ENCODE measurements at places on chromosomes 2 and 18. TPM values are rescaled to one million over a fixed set of nuclear protein-coding genes. Genes with fewer than 3 reads are reported as not detected.

GRCh38 chr18:25298853-25299274 is 53.1 kb downstream of the ZNF521 start:
- no peak overlapping the region for H3K27ac ChIP-seq
- H3K36me3 ChIP-seq, result no peaks in the 10 kb centered on the region
- H3K4me3 ChIP-seq, result no peak overlapping the region
- H3K27me3 ChIP-seq, result no peaks in the 10 kb centered on the region
- no peaks in the 10 kb centered on the region for H3K4me1 ChIP-seq

DNA sequence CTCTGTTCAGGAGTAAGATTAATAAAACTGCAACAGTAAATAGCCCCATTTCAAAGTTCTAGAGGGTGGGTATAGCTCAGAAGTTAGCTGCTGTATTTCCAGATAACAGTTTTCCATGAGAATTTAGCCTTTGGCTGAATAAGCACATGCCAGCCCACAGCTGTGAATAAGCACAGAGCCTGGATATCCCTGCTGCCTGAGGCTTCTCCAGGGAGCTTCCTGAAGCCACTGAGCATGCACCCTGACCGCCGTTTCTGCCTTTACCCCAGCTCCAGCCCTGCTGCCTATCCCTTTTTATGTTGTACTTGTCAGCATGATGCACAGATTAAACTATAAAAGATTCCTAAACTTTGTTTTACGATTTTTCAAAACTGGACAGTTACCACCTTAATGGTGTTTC is 85.3 kb downstream of the FEZ2 start:
- peaks cover 26% of the 10 kb centered on the region for H3K4me1 ChIP-seq
- H3K4me3 ChIP-seq, result peak overlapping the region; percentile 65
- no peaks in the 10 kb centered on the region for H3K36me3 ChIP-seq
- peaks cover 10% of the 10 kb centered on the region for H3K27me3 ChIP-seq
- H3K27ac ChIP-seq, result peak overlapping the region; percentile 84
- DNase-seq, result peak; percentile 51

DNA sequence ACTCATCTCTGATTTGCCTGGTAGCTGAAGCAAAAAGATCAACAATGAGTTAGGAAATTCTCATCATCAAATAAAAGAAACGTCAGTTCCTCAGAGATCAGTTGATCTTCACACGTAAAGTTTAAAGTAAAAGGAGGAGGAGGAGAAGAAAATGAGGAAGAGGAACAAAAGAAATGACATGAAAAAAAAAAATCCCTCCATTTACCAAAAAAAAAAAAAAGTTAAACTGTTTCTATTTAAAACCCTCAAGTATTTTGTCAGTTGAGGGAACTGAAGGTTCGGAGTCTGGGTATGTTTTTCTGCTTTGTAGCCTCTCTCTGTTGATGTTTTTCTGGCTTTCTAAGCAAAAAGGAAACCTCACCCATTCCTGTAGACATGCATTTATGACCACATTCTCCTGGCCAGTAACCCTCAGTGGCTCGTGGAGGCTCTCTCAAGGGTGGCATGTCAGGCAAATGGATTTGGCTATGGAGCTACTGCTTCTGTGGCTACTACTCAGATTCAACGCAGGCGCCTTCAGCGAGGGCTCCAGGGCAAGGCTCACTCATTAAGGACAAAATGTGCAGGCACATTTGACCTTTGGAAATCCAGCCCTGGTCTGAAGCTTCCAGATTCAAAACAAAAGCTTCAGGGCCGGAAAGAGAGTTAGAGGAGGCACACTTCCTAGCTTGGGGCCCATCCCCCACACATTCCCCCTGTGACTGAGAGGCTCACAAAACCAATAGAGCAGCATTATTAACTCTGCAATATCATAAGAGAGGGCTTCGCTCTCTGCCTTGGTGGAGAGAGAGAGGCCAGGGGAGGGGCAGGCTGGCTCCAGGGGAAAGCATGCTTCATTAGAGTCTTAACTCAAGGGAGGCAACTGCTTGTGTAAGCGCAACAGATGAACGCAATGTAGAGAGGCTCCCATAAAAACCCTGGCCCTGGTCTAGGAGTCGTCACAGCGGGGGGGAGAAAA is 22.3 kb downstream of the KLF7 start:
- peak; percentile 56 for DNase-seq
- H3K4me1 ChIP-seq, result peaks cover 91% of the 10 kb centered on the region
- H3K27me3 ChIP-seq, result peaks cover 15% of the 10 kb centered on the region
- no peaks in the 10 kb centered on the region for H3K36me3 ChIP-seq
- peak overlapping the region; percentile 88 for H3K4me3 ChIP-seq
- peak overlapping the region; percentile 86 for H3K27ac ChIP-seq

DNA sequence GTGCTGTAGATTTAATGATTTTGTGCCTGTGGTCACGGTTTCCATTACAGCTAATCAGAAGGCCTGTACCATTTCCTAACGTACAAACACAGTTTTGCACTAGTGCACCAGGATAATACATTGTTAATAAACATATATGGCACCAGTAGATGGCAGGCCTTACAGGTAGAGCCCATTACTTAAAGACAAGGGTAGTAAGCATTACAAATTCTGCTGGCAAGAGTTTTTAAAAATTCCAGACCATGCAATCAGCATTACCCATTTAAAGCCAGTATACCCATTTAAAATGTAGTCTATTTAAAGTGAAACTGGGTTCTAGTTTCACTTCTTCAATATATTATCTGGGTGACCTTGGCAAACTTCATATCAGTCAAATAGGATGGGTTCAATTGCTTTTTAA is 224.2 kb downstream of the NUP35 start:
- H3K27ac ChIP-seq, result no peak overlapping the region
- H3K27me3 ChIP-seq, result peaks cover 1% of the 10 kb centered on the region
- DNase-seq, result no peak
- H3K4me1 ChIP-seq, result no peaks in the 10 kb centered on the region
- H3K4me3 ChIP-seq, result no peak overlapping the region

GRCh38 chr2:69584127-69584889 is 59.2 kb downstream of the AAK1 start:
- H3K36me3 ChIP-seq, result no peaks in the 10 kb centered on the region
- no peak for DNase-seq
- H3K27ac ChIP-seq, result no peak overlapping the region
- H3K4me3 ChIP-seq, result no peak overlapping the region

- H3K27ac ChIP-seq, result no peak overlapping the region
- no peaks in the 10 kb centered on the region for H3K27me3 ChIP-seq
- no peaks in the 10 kb centered on the region for H3K4me1 ChIP-seq
- DNase-seq, result no peak
- no peak overlapping the region for H3K4me3 ChIP-seq
- H3K36me3 ChIP-seq, result no peaks in the 10 kb centered on the region
Observed at GRCh38 chr2:102999958-103000357, 238.1 kb downstream of the TMEM182 start.

- H3K36me3 ChIP-seq, result no peaks in the 10 kb centered on the region
- no peak overlapping the region for H3K4me3 ChIP-seq
- no peaks in the 10 kb centered on the region for H3K4me1 ChIP-seq
- H3K27me3 ChIP-seq, result no peaks in the 10 kb centered on the region
- no peak overlapping the region for H3K27ac ChIP-seq
- no peak for DNase-seq
Observed at GRCh38 chr2:80489717-80490116, 185.2 kb upstream of the LRRTM1 start.

Gene ALKAL2
- 1.0 TPM for total RNA-seq

Gene OR6B2
- total RNA-seq, result not detected

Data from glutamatergic neuron (in vitro differentiated cells).